ENCODE measurements at places on chromosomes 6 and 20. TPM values are rescaled to one million over a fixed set of nuclear protein-coding genes. Genes with fewer than 3 reads are reported as not detected.

TULP1 gene
- total RNA-seq = 0.56 TPM

UNC5CL gene
- 1.6 TPM for total RNA-seq

CTCFL gene
- total RNA-seq = 0.33 TPM

LTB gene
- not detected for total RNA-seq

DDO gene
- not detected for total RNA-seq

DNAH8 gene
- total RNA-seq = not detected

SCRT2 gene
- not detected for total RNA-seq

KHDRBS2 gene
- 27.0 TPM for total RNA-seq

TBC1D7 gene
- 37.7 TPM for total RNA-seq

TRMT6 gene
- 19.1 TPM for total RNA-seq

ISM1 gene
- not detected for total RNA-seq

SLC22A2 gene
- total RNA-seq = 0.88 TPM

C2 gene
- 0.29 TPM for total RNA-seq

ZNF334 gene
- 17.9 TPM for total RNA-seq

FRMD1 gene
- not detected for total RNA-seq

TPX2 gene
- 118 TPM for total RNA-seq

GRIK2 gene
- 4.7 TPM for total RNA-seq

HLA-C gene
- 442 TPM for total RNA-seq

COL9A3 gene
- total RNA-seq = 43.0 TPM

SMPDL3A gene
- 2.8 TPM for total RNA-seq

STMN3 gene
- 18.3 TPM for total RNA-seq

C6orf120 gene
- 16.0 TPM for total RNA-seq

ARG1 gene
- total RNA-seq = not detected

GPX5 gene
- total RNA-seq = not detected

ELOVL2 gene
- 14.1 TPM for total RNA-seq

BMP6 gene
- 0.62 TPM for total RNA-seq

PGM3 gene
- total RNA-seq = 115 TPM

GABRR1 gene
- 0.47 TPM for total RNA-seq

SLC16A10 gene
- total RNA-seq = 9.3 TPM

BTNL2 gene
- not detected for total RNA-seq

GFRA4 gene
- total RNA-seq = not detected

UNC93A gene
- 3.1 TPM for total RNA-seq

GSTA3 gene
- not detected for total RNA-seq

CTSZ gene
- 53.2 TPM for total RNA-seq

VSX1 gene
- total RNA-seq = not detected

SIRPB1 gene
- total RNA-seq = 1.1 TPM

NKX2-4 gene
- not detected for total RNA-seq

KCNQ5 gene
- total RNA-seq = 2.4 TPM

UBE2C gene
- 127 TPM for total RNA-seq

MCHR2 gene
- not detected for total RNA-seq

TXLNB gene
- not detected for total RNA-seq

GPR6 gene
- total RNA-seq = not detected

TRIM10 gene
- not detected for total RNA-seq

ZKSCAN4 gene
- 10.2 TPM for total RNA-seq

LY6G6F gene
- not detected for total RNA-seq

BPIFB1 gene
- total RNA-seq = 0.26 TPM

OR2H1 gene
- total RNA-seq = not detected

GSTA4 gene
- total RNA-seq = 30.7 TPM
